AG09309 (cell line): ENCODE measurements at places on chromosomes 2 and 18.

DNA sequence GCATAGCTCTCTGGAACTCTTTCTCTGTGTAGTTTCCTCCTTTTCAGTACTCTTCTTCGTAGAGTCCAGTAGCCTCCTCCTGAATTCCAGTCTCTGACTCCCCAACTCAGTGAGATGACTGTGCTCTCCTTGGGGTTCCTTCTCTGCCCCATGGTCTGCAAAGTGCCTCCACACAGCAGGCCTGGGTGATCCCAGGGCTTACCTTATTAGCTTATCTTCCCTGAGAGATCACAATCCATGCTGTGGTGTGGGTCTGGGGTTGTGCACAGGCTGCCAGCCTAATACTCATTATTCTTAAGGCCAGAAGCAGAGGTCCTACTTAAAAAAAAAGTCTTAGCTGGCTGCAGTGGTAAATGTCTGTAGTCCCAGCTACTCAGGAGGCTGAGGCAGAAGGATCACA is 4.6 kb upstream of the GPR39 start:
- no peak for DNase-seq

GRCh38 chr2:18325118-18325517 is 235.3 kb downstream of the RDH14 start:
- no peak for DNase-seq

DNA sequence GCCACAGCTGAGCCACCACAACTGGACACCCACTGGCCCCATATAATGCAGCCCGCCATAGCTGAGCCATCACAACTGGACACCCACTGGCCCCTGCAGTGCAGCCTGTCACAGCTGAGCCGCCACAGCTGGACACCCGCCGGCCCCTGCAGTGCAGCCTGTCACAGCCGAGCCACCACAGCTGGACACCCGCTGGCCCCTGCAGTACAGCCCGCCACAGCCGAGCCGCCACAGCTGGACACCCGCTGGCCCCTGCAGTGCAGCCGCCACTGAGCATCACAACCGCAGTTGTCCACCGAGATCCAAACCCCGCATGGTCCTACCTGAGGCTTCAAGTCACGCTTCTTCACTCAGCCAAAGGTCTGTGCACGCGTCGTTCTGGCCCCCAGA is 134.2 kb downstream of the PXDN start:
- DNase-seq = no peak

- DNase-seq = peak; percentile 66
Measured at GRCh38 chr2:83364264-83364663, 1094.8 kb downstream of the SUCLG1 start.

DNA sequence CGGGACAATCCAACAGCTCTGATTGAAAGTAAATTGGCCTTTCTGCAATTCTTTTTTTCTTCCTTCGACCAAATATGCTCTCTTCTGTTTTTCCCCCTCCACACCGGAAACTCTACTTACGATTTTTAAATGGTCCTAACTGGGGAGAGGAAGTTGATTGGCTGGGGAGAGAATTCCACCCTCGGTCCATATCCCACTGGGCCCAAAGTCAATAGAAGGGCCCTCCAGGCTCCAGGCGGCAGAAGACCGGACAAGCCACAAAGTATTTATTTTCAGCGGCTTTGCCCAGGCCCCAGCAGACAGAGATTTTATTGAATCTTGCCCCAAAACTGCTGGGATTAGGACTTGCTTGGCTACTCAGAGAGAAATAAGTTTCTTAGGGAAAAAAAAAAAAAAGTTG is 37.1 kb upstream of the SMAD7 start:
- no peak for DNase-seq

DNA sequence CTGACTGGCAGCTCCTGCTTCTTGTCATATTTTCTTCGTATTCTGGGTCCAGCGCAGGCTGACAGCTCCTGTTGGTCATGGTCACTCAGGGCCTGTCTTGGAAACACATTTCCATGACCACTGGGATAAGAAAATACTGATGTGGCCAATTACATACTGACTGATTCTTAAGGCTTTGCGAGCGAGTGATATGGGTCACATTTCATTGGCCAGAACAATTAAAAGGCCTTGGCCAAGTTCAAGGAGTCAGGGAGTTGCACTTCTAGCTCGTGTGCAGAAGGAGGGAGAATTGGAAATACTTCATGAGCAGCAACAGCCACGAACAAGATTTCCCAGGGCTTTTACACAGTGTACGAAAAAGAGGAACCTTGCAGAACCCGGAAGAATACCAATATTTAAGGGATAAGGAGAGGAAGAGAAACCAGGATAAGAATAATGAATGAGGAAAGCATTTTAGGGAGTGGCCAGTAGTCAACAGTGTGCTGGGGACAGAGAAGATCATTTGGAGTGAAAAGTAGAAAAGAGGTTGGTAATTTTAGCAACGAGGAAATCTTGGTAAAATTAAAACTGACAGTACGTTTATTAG is 149.5 kb downstream of the ATP9B start:
- DNase-seq = no peak

GRCh38 chr2:136932700-136933099 is 167.4 kb downstream of the THSD7B start:
- no peak for DNase-seq

- peak; percentile 54 for DNase-seq
Measured at GRCh38 chr2:207133820-207134519, 31.8 kb downstream of the KLF7 start.

GRCh38 chr2:84323890-84324289 is 135.2 kb downstream of the SUCLG1 start:
- no peak for DNase-seq

DNA sequence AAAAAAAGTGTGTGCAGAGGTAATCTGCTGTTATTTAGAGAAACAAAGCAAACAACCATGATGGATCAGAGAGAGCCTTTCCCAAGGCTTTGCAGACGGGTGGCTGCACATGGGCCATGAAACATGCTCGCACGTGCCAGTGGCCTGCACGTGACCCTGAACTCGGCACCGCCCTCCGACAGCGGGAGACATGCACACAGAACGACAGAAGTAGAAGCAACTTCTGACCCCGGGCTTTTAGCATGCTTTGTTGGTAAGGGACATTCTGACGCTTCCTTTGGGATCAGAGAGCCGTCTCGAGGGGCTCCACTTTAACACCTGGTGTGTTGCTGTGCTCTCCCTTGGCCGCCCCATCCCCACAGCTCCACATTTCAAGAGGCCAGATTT is 112.5 kb downstream of the KCNF1 start:
- no peak for DNase-seq

DNA sequence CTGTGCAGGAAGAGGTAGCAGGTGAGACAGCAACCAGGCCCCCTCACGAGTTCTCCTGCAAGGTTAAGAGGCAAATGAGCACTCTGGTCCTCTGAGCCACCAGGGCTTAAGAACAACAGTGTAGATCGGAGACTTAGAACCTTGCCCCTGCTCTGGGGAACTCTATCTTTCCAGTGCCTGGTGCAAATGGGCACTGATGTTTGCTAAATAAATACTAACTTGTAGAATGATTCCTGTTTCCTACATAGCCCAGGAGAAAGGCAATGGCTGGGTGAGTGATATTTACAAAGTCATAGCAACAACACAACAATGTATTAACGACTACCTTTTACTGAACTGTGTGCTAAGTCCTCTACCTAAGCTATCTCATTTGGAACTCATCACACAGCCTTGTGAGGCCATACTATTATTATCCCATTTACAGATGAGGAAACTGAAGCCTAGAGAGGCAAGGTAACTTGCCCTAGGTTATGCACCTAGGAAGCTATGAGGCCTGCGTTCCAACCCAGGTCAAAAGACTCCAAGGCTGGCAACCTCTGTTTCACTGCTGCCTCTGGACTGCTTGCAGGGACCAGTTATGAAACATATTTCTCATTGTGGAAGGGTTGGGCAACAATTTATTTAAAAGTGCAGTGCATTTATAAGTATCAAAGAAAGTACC is 4.3 kb downstream of the ATP8B1 start:
- no peak for DNase-seq

DNA sequence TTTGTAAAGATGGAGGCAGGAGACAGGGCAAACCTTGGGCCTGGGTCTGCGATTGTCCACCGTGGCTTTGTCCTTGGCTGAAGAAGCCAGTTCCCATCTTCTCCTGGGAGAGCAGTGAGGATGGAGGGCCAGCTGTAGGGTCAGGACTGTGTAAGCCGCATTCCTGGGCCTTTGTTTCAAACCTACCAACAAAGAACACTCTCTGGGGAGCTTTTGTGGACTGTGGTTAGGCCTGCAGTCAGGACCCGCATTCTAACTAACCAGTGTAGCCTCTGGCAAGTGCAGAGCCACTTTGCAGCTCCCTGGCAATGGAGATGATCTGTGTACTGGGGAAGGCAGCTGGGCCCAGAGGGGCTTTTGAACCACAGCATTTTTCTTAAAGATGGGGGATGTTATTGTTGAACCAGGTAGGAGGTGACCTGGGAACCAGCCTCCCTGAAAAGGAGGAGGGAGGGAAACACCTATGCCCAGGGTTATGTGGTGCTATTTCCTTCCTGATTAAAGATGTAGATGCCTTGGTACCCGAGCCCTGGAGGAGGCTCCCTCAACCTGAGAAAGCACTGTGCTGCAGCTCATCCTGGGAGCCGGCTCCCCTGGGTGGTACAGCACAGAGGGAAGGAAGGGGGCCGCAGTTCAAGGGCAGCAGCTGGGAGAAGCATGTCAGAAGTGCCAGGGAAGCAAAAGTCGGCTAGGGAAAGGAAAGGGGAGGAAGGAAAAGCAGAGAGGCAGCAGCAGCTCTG is 12.7 kb upstream of the SMAD4 start:
- no peak for DNase-seq

- no peak for DNase-seq
Measured at GRCh38 chr18:77608807-77609206, 359.2 kb downstream of the GALR1 start.

- no peak for DNase-seq
Measured at GRCh38 chr2:98730053-98730706, 752 bp downstream of the MGAT4A start.

GRCh38 chr2:3857576-3857975 is 154.2 kb downstream of the DCDC2C start:
- DNase-seq = no peak

GRCh38 chr2:86081724-86082123 is 24.0 kb downstream of the POLR1A start:
- DNase-seq = no peak

- no peak for DNase-seq
Measured at GRCh38 chr18:78924786-78925540, 54.7 kb upstream of the SALL3 start.

DNA sequence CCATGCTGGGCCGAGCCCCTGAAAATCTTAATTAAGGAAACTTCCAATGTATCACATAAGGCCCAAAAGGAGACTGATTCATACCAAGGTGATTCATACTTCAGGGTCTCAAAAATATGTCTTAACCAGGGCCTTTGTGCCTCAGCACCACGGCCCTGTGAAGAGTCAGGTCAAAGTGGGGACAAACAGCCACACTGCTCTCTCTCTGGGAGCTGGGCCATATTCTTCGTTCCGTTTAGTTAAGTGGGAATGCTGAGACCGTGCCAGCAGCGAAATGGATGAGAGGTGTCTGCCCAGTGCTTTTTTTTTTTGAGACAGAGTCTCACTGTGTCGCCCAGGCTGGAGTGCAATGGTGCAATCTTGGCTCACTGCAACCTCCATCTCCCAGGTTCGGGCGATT is 9.3 kb upstream of the PTMA start:
- DNase-seq = no peak

DNA sequence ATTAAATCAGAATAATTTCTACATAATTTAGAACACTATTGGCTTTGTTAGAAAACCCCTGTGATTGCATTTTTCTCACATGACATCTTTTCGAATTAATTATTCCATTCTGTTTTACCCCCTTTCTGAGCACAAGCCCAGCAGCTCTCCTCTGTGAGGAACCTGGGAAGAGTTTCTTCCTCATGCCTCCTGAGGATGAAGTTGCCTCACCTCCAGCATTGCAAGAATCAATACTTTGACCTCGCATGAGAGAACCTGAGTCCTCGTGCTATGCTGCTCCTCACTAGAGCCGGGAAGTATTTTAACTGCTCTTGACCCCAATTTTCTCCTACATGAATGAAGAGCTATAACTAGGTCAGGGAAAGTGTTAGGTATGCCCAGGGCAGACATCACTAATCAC is 77.1 kb upstream of the RAPH1 start:
- no peak for DNase-seq

GRCh38 chr2:71631411-71631931 is 178.1 kb downstream of the DYSF start:
- peak; percentile 13 for DNase-seq

DNA sequence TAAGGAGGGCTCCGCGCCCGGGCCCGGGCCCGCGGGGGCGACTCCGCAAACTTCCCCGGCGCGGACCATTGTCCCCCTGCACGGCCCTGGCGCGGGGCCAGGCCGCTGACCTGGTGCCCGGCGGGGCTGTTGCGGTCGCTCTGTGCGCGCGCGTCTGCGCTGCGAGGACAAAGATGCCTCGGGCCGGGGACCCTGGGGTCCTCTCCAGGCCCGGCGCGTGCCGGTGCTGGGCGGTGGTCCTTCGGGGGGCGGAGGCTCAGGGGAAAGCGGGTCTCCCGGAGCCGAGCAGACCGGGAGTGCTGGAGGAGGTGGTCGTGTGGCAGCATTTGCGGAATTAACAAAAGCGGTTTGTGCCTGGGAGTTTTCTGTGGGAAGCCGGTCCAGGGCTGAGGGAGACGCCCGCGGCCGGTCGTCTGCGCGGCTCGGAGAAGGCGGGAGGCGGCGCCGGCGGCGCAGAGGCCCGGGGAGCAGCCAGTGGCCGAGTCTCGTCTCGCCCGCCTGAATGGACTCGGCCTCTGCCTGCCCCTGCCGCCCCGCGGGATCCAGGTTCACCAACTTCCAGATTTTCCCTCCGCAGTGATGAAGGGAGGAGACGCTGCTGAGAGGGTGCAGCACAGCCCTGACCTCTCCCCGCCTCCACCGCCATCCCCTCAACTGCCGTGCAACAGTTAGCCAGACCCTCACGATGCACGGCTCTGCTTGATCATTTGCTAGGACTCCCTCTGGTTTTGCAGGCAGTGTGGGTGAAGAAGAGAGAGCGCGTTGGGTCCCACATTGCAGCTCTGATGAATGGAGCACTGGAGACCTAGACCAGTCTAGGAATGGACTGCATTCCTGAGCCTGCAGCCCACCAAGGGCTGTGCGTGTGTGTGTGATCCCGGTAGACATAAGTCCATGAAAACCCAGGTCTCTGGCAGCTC is 705 bp downstream of the EFR3B start:
- no peak for DNase-seq
